ENCODE measurements at places on chromosomes 3 and 15. TPM values are rescaled to one million over a fixed set of nuclear protein-coding genes. Genes with fewer than 3 reads are reported as not detected.

GASK1A gene
- total RNA-seq, result not detected

PLSCR5 gene
- not detected for total RNA-seq

KBTBD13 gene
- total RNA-seq, result not detected

SYNPR gene
- total RNA-seq, result not detected

CHST14 gene
- total RNA-seq, result 12.1 TPM

GREM1 gene
- total RNA-seq, result not detected

LIPC gene
- 4.4 TPM for total RNA-seq

TTLL13 gene
- 1.3 TPM for total RNA-seq

ACOX2 gene
- not detected for total RNA-seq

DIS3L gene
- 24.3 TPM for total RNA-seq

IL17RE gene
- 1.8 TPM for total RNA-seq

CYP19A1 gene
- total RNA-seq, result not detected

SERPINI1 gene
- 1.2 TPM for total RNA-seq

MAPK6 gene
- total RNA-seq, result 26.5 TPM

PCYT1A gene
- 57.3 TPM for total RNA-seq

CCR1 gene
- 41.5 TPM for total RNA-seq

CLDN18 gene
- not detected for total RNA-seq

FBLN2 gene
- 1.8 TPM for total RNA-seq

PML gene
- 115 TPM for total RNA-seq

DGKG gene
- total RNA-seq, result 0.42 TPM

SKOR1 gene
- total RNA-seq, result 0.21 TPM

LTK gene
- 0.21 TPM for total RNA-seq

FILIP1L gene
- 1.5 TPM for total RNA-seq

GALNT15 gene
- not detected for total RNA-seq
